ENCODE measurements at places on chromosomes 11 and 22. TPM values are rescaled to one million over a fixed set of nuclear protein-coding genes. Genes with fewer than 3 reads are reported as not detected.

DNA sequence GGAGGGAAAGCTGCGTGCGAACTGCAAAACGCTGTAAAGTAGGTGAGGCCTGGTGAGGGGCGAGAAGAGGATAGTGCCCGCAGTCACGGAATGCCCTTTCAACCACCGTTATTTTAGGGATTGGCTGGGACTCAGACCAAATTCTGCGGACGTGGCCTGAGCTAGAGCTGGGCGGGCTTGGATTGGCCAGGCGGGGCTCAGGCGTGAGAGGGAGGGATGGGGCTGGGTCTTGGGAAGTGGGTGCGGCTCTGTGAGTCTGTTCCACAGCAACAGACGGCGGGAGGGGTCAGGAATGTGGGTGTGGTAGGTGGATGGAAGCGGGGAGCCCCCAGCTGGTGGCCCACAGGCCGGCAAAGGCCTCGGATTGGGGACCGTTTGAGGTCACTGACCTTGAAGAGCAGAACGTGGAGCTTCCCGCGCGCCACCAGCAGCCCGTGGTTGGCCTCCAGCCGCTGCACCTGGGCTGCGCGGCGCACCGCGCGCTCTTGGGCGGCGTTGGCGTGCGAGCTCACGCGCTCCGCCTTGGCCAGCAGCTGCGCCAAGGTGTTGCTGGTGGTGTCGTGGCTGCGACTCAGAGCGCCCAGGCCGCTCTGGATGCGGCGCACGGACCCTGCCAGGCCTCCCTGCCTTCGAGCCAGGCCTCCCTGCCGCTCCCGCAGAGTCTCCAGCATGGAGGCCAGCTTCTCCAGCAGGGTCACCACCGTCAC lies 444 bp downstream of the CAVIN3 start:
- no peaks in the 10 kb centered on the region for H3K36me3 ChIP-seq
- peaks cover 5% of the 10 kb centered on the region for H3K4me1 ChIP-seq
- no peak overlapping the region for H3K27ac ChIP-seq
- H3K4me3 ChIP-seq, result no peak overlapping the region

GLB1L2 gene
- total RNA-seq, result 0.44 TPM

STIP1 gene
- 78.7 TPM for total RNA-seq

GRCh38 chr11:80441821-80442220 lies 1001.0 kb upstream of the TENM4 start:
- H3K4me1 ChIP-seq, result no peaks in the 10 kb centered on the region
- no peaks in the 10 kb centered on the region for H3K36me3 ChIP-seq
- H3K27me3 ChIP-seq, result no peaks in the 10 kb centered on the region
- H3K4me3 ChIP-seq, result no peak overlapping the region

- H3K36me3 ChIP-seq, result no peaks in the 10 kb centered on the region
- H3K27ac ChIP-seq, result no peak overlapping the region
- DNase-seq, result no peak
- H3K4me3 ChIP-seq, result no peak overlapping the region
- H3K27me3 ChIP-seq, result no peaks in the 10 kb centered on the region
These were observed 15.9 kb upstream of the CDC42EP2 start for GRCh38 chr11:65298655-65299179.

DNA sequence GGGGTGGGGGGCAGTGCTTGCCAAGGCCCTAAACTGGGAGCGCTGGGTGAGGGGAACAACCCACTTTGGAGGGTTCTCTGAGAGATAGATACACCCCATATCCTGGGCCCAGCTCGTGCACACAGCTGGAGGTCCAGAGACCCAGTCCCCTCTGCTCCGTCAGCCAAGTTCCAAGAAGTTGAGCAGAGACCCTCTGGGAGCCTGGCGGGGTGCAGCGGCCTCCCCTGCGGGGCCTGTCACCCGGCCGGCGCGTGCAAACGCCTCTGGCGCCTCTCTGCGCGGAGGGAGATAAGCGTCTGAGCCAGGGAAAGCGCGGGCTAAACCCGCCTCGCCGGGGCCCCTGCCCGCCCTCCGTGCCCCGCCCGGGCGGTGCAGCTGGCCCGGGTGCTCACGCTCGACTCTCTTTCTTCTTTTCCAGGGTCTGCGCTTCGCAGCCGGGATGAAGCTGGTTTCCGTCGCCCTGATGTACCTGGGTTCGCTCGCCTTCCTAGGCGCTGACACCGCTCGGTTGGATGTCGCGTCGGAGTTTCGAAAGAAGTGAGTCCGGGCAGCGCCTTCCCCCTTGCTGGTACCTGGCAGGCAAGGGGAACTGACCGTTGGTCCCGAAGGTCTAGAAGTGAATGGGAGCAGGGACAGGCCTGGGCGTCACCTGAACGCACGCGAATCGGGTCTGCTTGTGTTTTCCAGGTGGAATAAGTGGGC lies 540 bp downstream of the ADM start:
- H3K27me3 ChIP-seq, result peaks cover 30% of the 10 kb centered on the region
- DNase-seq, result peak; percentile 61
- peak overlapping the region; percentile 69 for H3K4me3 ChIP-seq
- H3K27ac ChIP-seq, result no peak overlapping the region
- peaks cover 58% of the 10 kb centered on the region for H3K4me1 ChIP-seq

- H3K27me3 ChIP-seq, result no peaks in the 10 kb centered on the region
- no peak for DNase-seq
- no peaks in the 10 kb centered on the region for H3K36me3 ChIP-seq
- H3K4me3 ChIP-seq, result no peak overlapping the region
These were observed 922.1 kb downstream of the OPCML start for GRCh38 chr11:132610216-132610615.

GRCh38 chr11:86120807-86121206 lies 51.9 kb upstream of the PICALM start:
- DNase-seq, result no peak
- H3K27me3 ChIP-seq, result no peaks in the 10 kb centered on the region
- H3K4me1 ChIP-seq, result peaks cover 7% of the 10 kb centered on the region
- H3K27ac ChIP-seq, result no peak overlapping the region
- H3K4me3 ChIP-seq, result no peak overlapping the region

DNA sequence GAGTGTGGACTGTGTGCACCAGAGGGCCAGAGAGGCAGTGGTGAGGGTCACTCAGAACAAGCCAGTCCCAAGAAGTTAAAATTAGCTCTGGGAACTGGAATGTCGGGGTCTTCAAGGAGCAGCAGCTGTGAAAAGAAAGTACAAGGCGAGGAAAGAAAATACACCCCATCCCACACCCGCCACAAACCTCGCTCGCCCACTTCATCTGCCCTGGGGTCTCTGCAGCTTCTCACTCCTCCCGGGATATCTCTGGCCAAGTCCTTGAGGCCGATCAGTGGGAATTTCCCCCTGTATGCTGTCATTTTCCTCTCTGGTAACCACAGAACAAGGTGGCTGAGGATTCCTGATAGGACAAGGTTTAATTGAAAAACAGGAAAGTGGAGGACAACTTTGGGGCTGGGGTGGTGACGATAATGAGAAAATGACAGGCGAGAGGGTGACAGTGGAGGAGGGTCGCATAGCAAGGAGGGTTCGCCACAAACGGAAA lies 36.3 kb upstream of the TIMP3 start:
- no peak overlapping the region for H3K4me3 ChIP-seq
- no peak overlapping the region for H3K27ac ChIP-seq
- DNase-seq, result no peak
- peaks cover 13% of the 10 kb centered on the region for H3K27me3 ChIP-seq
- no peaks in the 10 kb centered on the region for H3K36me3 ChIP-seq

GRCh38 chr11:14842002-14842401 lies 50.0 kb downstream of the CYP2R1 start:
- H3K4me1 ChIP-seq, result no peaks in the 10 kb centered on the region
- H3K4me3 ChIP-seq, result no peak overlapping the region
- no peaks in the 10 kb centered on the region for H3K36me3 ChIP-seq
- H3K27me3 ChIP-seq, result no peaks in the 10 kb centered on the region
- no peak for DNase-seq

DNA sequence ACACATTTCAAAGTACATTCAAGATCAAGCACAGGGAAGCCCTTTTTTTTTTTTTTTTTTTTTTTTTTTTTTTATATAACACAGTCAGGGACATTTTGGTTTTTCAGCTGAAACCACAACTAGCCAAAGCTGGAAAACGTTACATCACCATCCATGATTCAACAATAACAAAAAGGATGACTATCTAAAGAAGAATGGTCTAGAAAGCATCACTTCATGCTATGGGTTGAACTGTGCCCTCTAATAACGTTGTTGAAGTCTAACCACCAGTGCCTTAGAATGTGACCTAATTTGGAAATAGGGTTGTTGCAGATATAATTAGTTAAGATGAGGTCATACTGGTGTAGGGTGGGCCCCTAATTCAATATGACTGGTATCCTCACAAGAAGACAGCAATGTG lies 46.6 kb downstream of the MTMR2 start:
- H3K36me3 ChIP-seq, result peaks cover 3% of the 10 kb centered on the region
- H3K4me3 ChIP-seq, result no peak overlapping the region
- H3K27me3 ChIP-seq, result no peaks in the 10 kb centered on the region
- no peak for DNase-seq
- H3K27ac ChIP-seq, result no peak overlapping the region

DNA sequence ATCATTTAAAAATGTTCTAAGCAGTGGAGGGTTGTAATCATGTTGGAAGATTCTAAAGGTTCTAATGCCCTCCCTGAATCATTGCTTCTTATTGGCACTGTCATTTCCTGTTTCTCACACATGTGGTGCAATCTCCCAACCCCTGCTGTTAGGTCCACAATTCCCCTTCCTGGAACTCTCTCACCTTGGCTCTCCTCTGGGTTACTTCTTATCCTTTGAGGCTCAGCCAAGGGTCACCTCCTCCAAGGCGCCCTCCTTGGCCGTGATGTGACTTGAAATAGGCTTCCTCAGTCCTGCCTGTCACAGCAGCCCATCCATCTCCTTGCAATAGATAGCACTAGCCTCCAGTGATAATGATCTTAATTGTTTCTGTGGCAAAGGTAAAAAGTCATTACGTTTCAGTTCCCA lies 149.8 kb downstream of the TTC17 start:
- H3K4me1 ChIP-seq, result no peaks in the 10 kb centered on the region
- no peaks in the 10 kb centered on the region for H3K27me3 ChIP-seq
- H3K27ac ChIP-seq, result no peak overlapping the region

DNA sequence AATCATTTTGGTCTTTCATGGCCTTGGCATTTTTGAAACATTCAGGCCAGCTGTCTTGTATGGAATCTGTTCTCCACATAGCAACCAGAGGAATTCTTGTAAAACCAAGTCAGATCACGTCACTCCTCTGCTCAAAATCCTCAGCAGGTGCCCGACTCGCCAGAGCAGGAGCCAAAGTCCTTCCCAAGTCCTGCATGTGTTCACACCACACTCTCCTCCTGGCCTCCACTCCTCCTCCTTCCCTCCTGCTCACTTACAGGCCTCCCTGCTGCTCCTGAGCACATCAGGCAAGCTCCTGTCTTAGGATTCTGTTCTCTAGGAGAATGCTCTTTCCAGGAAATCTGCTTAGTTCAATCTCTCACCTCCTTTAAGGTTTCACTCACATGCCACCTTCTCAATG lies 6.9 kb upstream of the PSMC3 start:
- DNase-seq, result no peak
- H3K4me1 ChIP-seq, result no peaks in the 10 kb centered on the region
- no peak overlapping the region for H3K4me3 ChIP-seq
- H3K27ac ChIP-seq, result no peak overlapping the region
- no peaks in the 10 kb centered on the region for H3K27me3 ChIP-seq

C11orf65 gene
- total RNA-seq, result 1.4 TPM

DNA sequence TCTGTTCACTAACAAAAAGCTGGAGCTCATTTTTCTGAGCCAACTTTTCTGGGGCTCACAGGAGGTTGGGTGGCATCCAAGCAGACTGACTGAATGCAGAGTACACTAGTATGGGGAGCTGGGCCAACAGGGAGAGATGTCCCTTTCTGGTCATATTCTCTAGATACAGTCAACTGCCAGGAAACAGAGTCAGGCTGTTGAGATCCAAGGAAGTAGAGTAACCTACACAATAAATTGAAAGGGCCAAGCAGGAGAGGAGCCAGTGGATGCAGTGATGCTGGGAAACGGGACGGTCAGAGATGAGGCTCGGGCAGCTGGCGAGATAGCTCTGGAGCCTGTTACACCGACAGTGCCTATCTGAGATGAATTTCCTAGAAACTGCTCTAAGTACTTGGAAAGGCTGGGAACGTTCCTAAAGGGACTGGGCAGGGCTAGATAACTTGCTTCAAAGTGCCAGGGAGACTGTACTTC lies 71.1 kb downstream of the LARGE2 start:
- no peaks in the 10 kb centered on the region for H3K27me3 ChIP-seq
- H3K36me3 ChIP-seq, result no peaks in the 10 kb centered on the region
- H3K4me1 ChIP-seq, result peaks cover 11% of the 10 kb centered on the region
- no peak overlapping the region for H3K27ac ChIP-seq

DNA sequence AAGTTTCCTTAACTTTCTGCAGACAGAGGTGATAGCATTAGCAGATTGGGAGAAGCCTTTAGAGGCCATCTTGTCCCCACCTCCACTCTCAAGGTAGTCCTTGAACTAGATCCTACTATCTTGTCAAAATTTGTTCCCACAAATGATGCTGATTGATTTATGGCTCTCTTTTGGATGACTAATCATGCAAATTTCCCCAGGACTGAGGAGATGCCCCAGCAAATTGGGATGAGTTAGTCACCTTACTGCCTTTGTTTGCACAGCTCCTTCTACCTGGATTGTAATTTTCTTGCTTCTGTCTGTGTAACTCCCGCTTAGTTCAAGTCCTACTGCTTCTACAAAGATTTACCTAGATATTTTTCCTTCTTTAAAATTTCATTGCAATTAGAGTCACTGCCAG lies 391.4 kb upstream of the CADM1 start:
- H3K36me3 ChIP-seq, result no peaks in the 10 kb centered on the region
- no peak overlapping the region for H3K4me3 ChIP-seq
- no peaks in the 10 kb centered on the region for H3K4me1 ChIP-seq
- no peak for DNase-seq

DNA sequence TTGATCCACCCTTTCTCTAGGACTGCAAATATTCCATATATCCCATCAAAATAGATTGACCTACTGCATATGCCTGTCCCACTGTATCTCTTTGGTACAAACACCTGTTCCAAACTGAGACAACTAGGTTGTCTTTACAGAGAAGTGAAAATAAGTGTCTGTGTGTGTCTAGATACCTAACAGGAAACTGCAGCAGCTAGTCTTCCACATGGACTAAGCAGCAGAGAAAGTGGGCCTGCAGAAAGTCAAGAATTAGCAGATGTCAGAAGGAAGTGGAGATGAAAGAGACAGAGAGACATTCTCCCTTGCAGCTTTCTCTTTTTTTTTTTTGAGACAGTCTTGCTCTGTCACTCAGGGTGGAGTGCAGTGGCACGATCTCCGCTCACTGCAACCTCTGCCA lies 3.9 kb upstream of the RAB39A start:
- no peaks in the 10 kb centered on the region for H3K36me3 ChIP-seq
- peaks cover 13% of the 10 kb centered on the region for H3K4me1 ChIP-seq
- H3K27ac ChIP-seq, result no peak overlapping the region
- peaks cover 3% of the 10 kb centered on the region for H3K27me3 ChIP-seq

- no peak overlapping the region for H3K27ac ChIP-seq
- DNase-seq, result no peak
- H3K4me1 ChIP-seq, result no peaks in the 10 kb centered on the region
- H3K36me3 ChIP-seq, result peaks cover 27% of the 10 kb centered on the region
- no peak overlapping the region for H3K4me3 ChIP-seq
These were observed 13.0 kb downstream of the TRIM5 start for GRCh38 chr11:5671831-5672230.

DNA sequence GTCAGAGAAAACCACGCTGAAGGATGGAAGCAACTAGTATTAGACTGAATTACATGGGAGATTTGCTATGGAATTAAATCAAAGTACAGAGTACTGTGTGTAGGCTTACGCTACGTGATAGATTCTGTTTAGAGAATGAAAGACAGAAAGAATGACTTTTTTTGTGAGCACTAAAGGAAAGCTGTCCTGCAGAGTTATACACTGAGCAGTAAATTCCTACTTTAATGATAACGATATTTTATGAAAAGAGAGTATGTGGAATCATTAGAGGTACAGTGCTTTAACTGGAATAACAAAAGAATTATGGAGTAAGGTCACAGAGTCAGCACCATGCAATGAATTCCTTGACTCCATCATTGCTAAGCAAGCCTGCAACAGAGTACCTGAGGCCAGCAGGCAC lies 295.3 kb upstream of the SYN3 start:
- no peaks in the 10 kb centered on the region for H3K27me3 ChIP-seq
- no peak overlapping the region for H3K27ac ChIP-seq
- H3K36me3 ChIP-seq, result no peaks in the 10 kb centered on the region
